NCI-H187 (cell line): ENCODE measurements at places on chromosomes 2 and 18.
A peak's percentile ranks its signal among the peaks of the same experiment; 100 is the strongest.

- DNase-seq: no peak
Measured at GRCh38 chr18:77042583-77042982, 90.0 kb downstream of the MBP start.

DNA sequence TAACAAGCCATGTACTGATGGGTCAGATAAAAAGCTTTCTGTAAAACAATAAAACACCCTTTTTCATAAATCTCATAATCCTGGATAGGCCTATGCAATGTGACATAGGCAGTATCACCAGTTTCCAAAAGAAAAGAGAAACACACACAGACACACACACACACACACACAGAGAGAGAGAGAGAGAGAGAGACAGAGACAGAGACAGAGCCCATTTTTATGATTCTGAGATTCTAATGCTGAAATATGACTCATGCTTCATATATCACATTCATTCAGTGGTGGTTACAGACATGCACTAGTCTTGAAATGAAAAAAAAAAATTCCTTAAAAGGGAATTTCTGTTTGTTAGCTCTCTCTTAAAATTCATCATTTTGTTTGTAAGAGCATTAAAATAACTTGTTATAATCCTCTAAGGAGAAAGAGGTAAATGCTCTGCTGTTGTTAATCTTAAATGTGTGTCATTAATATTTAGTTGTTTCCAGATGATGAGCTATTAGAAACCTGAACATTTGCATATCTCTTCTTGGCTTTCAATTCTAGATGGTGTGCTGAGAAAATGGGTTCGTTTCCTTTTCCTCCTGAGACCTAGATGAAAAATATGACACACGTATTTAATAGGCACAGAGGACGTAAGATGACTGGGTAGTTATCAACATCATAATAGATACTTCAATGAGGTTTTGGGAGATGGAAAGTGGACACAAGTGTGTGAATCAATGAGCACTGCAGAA lies 1598.7 kb upstream of the ACVR2A start:
- no peak for DNase-seq

GRCh38 chr2:100244881-100245605 lies 77.3 kb downstream of the LONRF2 start:
- no peak for DNase-seq

DNA sequence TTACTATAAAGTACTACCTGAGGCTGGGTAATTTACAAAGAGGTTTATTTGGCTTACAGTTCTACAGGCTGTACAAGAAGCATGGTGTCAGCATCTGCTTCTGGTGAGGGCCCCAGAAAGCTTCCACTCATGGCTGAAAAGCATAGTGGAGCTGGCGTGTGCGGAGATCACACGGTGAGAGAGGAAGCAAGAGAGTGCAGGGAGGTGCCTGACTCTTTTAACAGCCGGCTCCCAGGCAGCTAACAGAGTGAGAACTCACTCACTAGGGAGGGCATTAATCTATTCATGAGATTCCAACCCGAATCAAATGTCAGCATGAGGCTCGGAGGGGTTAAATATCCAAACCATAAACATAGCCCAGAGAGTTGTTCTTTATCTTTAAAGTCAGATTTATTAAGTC lies 117.3 kb downstream of the LDLRAD4 start:
- no peak for DNase-seq

DNA sequence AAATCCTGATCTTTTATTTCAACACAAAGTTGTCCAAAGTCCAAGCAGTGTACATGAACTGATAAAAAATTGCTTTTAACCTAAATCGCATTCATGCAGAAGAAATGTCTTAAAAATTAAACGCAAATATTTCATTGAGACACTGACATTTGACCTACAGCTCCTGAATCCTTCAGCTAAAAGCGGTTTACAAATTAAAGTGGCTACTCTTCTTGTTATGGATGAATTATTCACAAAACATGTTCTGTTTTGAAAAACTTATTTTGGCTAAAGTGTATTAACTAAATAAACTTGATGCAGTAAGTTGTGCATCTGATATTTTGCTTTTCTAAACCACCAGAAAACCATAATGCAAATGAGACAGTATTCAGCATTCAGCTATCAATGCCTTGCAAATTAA lies 2.2 kb downstream of the EPB41L3 start:
- DNase-seq: no peak

DNA sequence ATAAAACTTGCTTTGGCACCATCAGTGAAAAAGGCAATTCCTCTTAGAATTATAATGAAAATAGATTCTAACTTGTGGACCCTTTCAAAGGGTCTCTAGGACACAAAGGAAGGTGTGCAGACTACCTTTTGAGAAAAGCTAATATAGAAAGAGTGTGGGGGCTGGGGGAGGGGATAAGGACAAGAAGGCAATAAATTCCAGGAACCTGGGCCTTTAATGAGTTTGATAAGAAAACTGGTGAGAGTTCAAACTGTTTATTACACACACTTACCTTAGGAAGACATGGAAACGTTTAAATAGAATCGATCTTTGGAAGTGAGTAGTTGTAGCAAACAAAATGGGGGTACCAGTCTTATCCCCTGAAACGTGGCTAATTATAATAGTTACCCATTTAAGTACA lies 39.6 kb upstream of the PGAP1 start:
- DNase-seq: no peak

- DNase-seq: no peak
Measured at GRCh38 chr2:17625446-17625845, 85.0 kb downstream of the VSNL1 start.

- DNase-seq: no peak
Measured at GRCh38 chr2:64212801-64213321, 68.6 kb upstream of the PELI1 start.

- DNase-seq: no peak
Measured at GRCh38 chr2:238602223-238602960, 175.7 kb downstream of the ASB1 start.

GRCh38 chr2:240819858-240820606 lies at the start of gene KIF1A:
Gene KIF1A, minus strand, starts transcription at chr2:240820219. Its CDS starts 22,467 bp downstream, at chr2:240797752.
- DNase-seq: peak; percentile 85

DNA sequence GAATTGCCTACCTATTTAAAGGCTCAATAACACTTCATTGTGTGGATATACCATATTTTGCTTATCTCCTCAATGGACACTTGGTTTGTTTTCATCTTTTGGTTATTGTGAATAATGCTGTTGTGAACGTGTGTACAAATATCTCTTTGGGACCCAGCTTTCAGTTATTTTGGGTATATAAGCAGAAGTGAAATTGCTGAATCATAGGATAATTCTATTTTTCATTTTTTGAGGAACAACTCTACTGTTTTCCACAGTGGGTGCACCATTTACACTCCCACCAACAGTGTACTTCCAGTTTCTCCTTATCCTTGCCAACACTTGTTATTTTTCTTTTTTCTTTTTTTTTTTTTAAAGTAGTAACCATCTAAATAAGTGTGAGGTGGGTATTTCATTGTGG lies 29.0 kb downstream of the PTPN4 start:
- DNase-seq: no peak

DNA sequence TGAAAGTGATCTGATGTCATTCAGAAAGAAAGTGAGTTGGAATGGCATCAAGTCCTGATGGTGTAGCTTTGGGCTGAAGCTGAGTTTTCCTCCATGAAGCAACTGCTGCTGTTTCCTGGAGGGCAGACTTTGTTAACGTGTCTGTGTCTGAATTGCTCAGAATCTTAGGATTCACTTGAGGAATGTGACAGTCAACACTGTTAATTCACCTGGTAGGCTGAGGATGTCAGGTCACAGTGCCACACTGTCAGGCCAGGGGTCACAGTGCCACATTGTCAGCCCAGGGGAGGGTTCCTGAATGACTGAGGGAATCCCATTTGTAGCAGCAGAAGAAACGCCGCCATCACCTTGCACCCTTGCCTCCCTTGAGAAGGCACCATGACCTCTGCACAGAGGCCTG lies 39.4 kb downstream of the LYPD6B start:
- DNase-seq: no peak

GRCh38 chr2:110847651-110848050 lies 115.3 kb downstream of the ACOXL start:
- no peak for DNase-seq

DNA sequence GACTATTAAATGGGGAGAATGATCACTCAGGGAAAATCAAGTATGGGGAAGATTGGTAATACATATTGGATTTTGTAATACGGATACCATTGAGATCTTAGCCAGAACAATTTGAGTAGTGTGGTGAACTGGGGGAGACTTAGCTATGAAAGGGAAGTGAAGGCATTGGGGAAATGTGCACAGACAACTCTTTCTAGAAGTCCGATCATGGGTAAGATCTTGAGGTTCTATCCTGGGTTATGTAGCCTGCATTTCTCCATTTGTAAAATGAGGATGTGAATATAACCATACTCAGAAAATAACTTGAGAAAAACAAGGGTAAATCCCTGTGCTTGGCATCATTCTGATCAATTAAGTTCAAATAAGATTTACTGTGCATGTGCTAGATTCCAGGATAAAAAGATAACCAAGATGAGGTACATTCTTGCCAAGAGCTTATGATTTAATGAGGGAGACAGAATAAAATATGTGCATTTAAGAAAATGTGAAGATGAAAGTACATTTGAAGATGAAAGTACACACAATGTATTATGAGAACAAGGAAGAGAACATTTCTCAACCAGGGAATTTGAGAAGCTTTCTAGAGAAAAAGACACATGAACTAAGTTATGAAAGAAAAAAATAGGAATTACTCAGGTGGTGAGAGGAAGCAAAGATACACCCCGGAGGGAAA lies 49.5 kb downstream of the SLC40A1 start:
- DNase-seq: no peak

DNA sequence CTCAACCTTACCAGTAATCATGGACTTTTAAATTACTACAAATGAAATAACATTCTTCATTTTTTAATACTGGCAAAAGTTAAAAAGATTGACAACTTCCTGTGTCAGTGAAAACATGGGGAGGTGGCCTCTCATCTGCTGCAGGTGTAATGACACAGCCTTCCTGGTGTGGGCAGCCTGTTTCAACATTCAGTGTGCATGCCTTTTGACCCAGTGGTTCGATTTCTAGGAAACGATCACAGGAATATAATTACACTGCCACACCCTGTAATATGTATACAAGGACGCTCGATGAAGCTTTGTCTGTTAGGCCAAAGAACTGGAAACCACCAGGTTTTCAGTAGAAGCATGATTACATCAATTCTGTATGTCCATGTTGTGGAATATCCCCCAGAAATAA lies 68.7 kb downstream of the MTHFD2 start:
- DNase-seq: no peak

- DNase-seq: no peak
Measured at GRCh38 chr2:168614172-168615018, 158.3 kb downstream of the CERS6 start.

DNA sequence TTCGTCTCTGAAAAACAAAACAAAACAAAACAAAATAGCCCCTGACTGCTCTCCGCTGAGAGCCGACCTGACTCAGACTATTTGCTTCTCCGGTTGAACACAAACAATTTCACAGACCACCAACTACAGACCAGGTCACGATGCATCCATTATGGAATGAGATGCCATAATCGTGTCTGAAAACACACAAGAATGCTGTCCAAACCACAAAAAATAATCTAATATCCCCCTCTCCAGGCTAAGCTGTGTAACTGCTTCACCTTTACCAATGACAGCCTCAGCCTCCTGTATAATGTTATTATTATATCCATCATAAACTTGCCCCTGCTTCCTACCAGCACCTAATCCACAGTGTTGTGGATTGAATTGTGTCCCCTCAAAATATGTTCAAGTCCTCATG lies 114.7 kb downstream of the DNAH6 start:
- no peak for DNase-seq

- DNase-seq: no peak
Measured at GRCh38 chr18:1408376-1408775, 503.7 kb downstream of the ADCYAP1 start.

DNA sequence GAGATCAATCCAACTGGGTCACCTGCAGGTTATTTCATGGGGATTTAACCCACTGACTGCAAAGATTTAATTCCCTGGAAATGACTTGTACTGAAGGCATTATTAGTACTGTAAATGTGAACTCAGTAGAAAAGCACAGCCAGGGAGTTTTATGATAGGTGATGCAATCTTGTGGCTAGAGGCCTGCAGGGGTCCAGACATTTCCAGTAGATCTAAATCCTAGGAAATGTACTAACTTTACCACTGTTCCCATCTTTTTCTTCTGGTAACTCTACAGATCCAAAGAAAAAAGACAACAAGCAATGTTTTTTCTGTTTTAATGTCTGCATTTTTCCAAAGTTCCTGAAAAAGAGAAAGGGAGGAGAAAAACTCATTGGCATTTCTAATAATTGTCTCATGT lies 500.1 kb downstream of the ARHGAP15 start:
- DNase-seq: no peak

DNA sequence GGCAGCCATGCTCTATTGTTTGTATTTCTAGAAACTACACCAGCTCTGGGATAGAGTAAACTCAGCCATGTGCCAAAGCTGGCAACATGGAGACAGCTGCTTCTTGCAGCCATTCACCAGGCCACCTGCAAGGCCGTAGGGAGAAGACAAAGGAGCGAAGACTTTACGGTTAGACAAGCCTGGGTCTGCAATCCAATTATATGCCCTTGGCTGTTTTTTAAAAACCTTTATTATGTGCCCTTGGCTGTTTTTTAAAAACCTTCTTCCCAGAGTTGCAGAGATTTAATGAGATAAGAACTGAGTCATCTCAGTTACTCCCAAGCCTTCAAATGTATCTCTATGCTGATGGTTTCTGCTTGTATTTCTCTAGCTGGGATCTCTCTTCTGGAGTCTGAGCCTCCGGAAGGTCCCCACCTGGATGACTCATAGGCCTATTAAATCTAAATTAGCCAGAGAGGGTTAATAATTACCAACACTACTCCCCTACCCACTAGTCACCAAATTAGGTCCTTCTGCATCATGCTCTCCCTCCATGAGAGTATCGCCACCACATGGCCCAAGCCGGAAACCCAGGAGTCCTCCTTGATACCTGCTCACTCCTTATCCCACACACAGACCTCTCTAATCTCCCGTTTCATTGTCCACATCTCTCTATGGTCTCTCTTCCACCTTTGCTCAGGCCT lies 17.5 kb upstream of the DPP4 start:
- no peak for DNase-seq

GRCh38 chr2:132740081-132740720 lies 70.2 kb upstream of the LYPD1 start:
- no peak for DNase-seq

GRCh38 chr2:35973132-35973736 lies 382.3 kb upstream of the CRIM1 start:
- DNase-seq: no peak
